Mesothelial cell of epicardium (in vitro differentiated cells): ENCODE measurements at places on chromosomes 7 and 10.

- H3K27me3 ChIP-seq: peaks cover 47% of the 10 kb centered on the region
- no peak overlapping the region for H3K27ac ChIP-seq
- peaks cover 11% of the 10 kb centered on the region for H3K4me1 ChIP-seq
- DNase-seq: no peak
- no peaks in the 10 kb centered on the region for H3K36me3 ChIP-seq
Measured at GRCh38 chr7:128697302-128697905, 25.3 kb downstream of the GARIN1A start.

- H3K27ac ChIP-seq: peak overlapping the region; percentile 35
- H3K4me3 ChIP-seq: no peak overlapping the region
- peaks cover 56% of the 10 kb centered on the region for H3K4me1 ChIP-seq
- H3K36me3 ChIP-seq: no peaks in the 10 kb centered on the region
Measured at GRCh38 chr10:114718374-114718773, 60.3 kb upstream of the ABLIM1 start.

DNA sequence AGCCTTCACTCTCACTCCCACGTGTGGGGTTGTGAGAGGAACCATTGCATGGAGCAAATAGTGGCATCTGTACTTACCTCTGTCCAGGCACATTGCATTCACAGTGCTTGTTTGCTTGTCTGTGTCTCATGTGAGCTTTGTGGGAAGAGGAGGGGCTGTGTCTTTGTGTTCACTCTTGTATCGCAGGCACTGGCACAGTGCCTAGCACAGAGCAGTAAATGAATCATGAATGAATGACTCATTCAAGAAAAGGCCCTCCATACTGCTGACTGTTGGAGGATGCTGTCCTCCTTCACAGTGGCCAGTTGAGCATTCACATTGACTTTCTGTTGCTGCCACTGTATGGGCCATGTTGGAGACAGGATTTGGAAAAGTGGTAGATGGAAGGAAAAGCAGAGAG lies 125.3 kb downstream of the SORCS3 start:
- no peak for DNase-seq
- H3K4me3 ChIP-seq: no peak overlapping the region
- peaks cover 69% of the 10 kb centered on the region for H3K27me3 ChIP-seq
- H3K36me3 ChIP-seq: no peaks in the 10 kb centered on the region

DNA sequence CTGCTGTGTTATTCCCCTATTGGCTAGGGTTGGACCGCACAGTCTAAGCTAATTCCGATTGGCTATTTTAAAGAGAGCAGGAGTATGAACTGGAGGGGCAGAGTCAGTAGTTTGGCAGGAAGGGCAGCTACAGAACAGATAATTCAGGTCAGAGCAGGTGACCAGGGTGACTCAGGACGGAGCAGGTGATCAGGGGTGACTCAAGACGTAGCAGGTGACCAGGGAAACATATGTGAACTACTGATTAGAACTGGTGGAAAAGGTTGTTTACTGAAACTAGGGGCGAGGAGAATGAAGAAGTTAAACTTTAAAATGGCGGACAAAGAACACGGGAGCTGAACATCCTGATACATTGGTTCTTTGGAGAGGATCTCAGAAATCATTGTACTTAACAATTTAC lies 102.3 kb downstream of the CCDC7 start:
- H3K4me1 ChIP-seq: no peaks in the 10 kb centered on the region
- H3K27me3 ChIP-seq: no peaks in the 10 kb centered on the region
- H3K27ac ChIP-seq: no peak overlapping the region

DNA sequence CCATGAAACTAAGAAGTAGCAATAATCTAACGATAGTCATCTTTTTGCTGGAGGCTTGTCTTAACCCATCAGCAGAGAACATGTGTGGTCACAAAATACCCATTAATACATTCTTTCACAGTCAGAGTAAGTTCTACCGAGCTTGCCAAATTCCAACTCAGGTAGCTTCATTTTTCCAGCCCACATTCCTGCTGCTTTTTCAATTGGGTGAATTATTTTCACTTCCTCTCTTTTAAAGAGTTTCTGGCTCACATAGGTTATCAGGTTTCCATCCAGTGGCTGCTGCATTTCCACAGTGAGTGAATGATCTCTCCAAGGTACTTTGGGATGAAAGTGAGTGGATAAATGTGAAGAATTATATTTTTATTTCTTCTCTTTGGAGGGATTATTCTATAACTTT lies 233.1 kb downstream of the SEMA3E start:
- H3K27me3 ChIP-seq: no peaks in the 10 kb centered on the region
- no peak overlapping the region for H3K27ac ChIP-seq
- no peak for DNase-seq
- H3K36me3 ChIP-seq: no peaks in the 10 kb centered on the region
- no peak overlapping the region for H3K4me3 ChIP-seq
- H3K4me1 ChIP-seq: peaks cover 19% of the 10 kb centered on the region

GRCh38 chr10:61452655-61453641 lies at the start of gene TMEM26:
TMEM26 (minus strand) TSS chr10:61453381; CDS start chr10:61453081, 300 bp downstream.
- peak within 1 kb of the TSS; percentile 82 for H3K4me3 ChIP-seq
- no peaks in the 10 kb centered on the region for H3K36me3 ChIP-seq
- peaks cover 33% of the 10 kb centered on the region for H3K4me1 ChIP-seq
- DNase-seq: no peak

- no peaks in the 10 kb centered on the region for H3K36me3 ChIP-seq
- H3K4me3 ChIP-seq: no peak overlapping the region
- no peak for DNase-seq
- no peaks in the 10 kb centered on the region for H3K27me3 ChIP-seq
- no peak overlapping the region for H3K27ac ChIP-seq
Measured at GRCh38 chr7:41239596-41239995, 463.3 kb downstream of the INHBA start.
